ENCODE measurements at places on chromosomes 5 and 9.
A peak's percentile ranks its signal among the peaks of the same experiment; 100 is the strongest.

DNA sequence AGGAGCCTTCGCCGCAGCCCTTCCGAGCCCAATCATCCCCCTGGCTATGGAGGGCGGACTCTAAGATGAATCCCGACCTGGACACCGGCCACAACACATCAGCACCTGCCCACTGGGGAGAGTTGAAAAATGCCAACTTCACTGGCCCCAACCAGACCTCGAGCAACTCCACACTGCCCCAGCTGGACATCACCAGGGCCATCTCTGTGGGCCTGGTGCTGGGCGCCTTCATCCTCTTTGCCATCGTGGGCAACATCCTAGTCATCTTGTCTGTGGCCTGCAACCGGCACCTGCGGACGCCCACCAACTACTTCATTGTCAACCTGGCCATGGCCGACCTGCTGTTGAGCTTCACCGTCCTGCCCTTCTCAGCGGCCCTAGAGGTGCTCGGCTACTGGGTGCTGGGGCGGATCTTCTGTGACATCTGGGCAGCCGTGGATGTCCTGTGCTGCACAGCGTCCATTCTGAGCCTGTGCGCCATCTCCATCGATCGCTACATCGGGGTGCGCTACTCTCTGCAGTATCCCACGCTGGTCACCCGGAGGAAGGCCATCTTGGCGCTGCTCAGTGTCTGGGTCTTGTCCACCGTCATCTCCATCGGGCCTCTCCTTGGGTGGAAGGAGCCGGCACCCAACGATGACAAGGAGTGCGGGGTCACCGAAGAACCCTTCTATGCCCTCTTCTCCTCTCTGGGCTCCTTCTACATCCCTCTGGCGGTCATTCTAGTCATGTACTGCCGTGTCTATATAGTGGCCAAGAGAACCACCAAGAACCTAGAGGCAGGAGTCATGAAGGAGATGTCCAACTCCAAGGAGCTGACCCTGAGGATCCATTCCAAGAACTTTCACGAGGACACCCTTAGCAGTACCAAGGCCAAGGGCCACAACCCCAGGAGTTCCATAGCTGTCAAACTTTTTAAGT is 819 bp downstream of the ADRA1B start:
- H3K27me3 ChIP-seq, result no peaks in the 10 kb centered on the region
- peak overlapping the region; percentile 38 for H3K4me3 ChIP-seq
- H3K27ac ChIP-seq, result no peak overlapping the region
- no peak for DNase-seq
- H3K36me3 ChIP-seq, result no peaks in the 10 kb centered on the region

DNA sequence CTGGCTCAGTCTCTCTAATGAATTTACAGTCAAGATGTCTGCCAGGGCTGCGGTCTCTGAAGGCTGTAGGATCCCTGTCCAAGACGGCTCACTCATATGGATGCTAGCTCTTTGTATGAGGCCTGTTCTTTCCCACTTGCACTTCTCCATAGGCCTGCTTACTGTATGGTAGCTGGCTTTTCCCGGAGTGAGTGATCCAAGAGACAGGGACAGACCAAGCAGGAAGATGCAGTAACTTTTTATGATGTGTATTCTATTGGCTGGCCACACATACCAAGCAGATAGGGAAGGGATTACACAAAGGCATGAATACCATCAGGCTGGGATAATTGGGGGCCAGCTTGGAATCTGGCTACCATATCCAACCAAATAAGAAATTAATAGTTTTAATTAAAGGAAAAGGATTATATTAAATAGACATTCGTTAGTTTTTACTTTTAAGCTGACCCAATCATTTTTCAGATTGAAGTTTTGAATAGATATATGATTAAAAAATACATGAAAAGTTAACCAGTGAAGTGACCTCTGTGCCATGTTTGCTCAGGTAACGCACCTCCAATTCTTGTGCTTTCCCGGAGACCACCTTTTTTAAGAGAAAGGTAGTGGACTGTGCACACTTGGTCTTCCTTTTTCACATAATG is 20.6 kb downstream of the NSD1 start:
- H3K27me3 ChIP-seq, result no peaks in the 10 kb centered on the region
- H3K4me3 ChIP-seq, result no peak overlapping the region
- no peak for DNase-seq
- H3K4me1 ChIP-seq, result no peaks in the 10 kb centered on the region
- no peaks in the 10 kb centered on the region for H3K36me3 ChIP-seq

DNA sequence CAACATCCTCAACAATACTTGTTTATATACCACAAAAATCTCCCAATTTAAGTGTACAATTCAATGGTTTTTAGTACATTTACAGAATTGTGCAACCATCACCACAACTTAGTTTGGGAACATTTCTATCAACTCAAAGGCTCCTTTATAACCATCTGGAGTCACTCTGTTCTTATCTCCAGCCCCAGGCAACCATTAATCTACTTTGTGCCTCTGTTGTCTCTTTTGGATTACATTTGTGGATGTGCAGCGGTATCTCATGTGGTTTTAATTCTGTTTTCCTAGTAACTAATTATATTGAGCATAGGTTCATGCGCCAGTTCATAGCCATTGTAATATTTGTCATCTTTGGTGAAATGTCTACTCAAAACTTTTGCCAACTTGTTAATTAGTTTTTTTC is 14.4 kb downstream of the ADAMTS19 start:
- H3K4me1 ChIP-seq, result no peaks in the 10 kb centered on the region
- H3K27ac ChIP-seq, result no peak overlapping the region
- no peak for DNase-seq
- H3K4me3 ChIP-seq, result no peak overlapping the region
- no peaks in the 10 kb centered on the region for H3K27me3 ChIP-seq
- no peaks in the 10 kb centered on the region for H3K36me3 ChIP-seq

DNA sequence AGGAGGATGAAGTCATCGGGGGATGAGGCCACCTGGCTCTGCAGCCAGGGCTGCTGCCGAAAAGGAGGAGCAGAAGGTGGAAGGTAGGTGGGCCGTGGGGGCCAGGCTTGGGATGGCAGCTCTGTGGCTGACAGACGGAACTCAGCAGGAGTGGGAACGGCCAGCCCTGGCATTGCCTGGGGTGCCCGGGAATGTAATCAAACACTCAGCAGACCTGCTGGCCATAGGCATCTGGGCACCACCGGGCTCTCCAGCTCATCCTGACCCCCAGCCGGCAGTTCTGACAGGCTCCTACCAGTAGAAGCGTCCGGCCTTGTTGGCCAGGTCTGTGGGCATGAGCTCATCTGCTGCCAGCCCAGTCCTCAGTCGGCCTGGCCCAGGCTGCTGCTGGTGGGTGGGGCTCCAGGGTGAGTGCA is 4.3 kb upstream of the FAT2 start:
- DNase-seq, result no peak
- H3K4me3 ChIP-seq, result no peak overlapping the region
- peak overlapping the region; percentile 56 for H3K27ac ChIP-seq
- H3K36me3 ChIP-seq, result no peaks in the 10 kb centered on the region
- H3K4me1 ChIP-seq, result no peaks in the 10 kb centered on the region
- H3K27me3 ChIP-seq, result no peaks in the 10 kb centered on the region

DNA sequence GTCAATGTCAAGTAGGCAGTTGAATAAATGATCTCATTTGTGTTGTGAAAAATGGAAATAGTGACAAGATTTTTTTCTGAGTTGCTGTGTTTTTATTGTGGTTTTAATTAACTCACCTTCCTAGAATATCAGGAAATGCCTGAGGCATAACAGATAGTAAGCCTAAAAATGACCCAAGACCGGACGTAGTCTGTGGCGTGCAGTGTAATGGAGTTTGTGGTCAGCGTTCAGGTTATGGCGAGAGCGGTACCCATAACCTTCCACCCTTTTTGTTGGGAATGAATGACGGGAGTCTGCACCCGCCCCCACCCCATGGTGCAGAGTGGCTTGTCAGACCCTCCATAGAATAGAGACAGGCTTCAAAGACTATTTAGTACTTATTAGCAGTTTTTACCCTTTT is 119.3 kb downstream of the GALNT10 start:
- no peaks in the 10 kb centered on the region for H3K27me3 ChIP-seq
- H3K27ac ChIP-seq, result no peak overlapping the region

- H3K4me1 ChIP-seq, result no peaks in the 10 kb centered on the region
- H3K4me3 ChIP-seq, result no peak overlapping the region
- no peak overlapping the region for H3K27ac ChIP-seq
- DNase-seq, result no peak
- H3K27me3 ChIP-seq, result no peaks in the 10 kb centered on the region
These were observed 167.5 kb downstream of the PRR16 start for GRCh38 chr5:120631611-120632010.

- DNase-seq, result no peak
- no peak overlapping the region for H3K4me3 ChIP-seq
- H3K27ac ChIP-seq, result no peak overlapping the region
- no peaks in the 10 kb centered on the region for H3K36me3 ChIP-seq
- H3K4me1 ChIP-seq, result no peaks in the 10 kb centered on the region
- no peaks in the 10 kb centered on the region for H3K27me3 ChIP-seq
These were observed 2.8 kb upstream of the TIFAB start for GRCh38 chr5:135454946-135455345.

DNA sequence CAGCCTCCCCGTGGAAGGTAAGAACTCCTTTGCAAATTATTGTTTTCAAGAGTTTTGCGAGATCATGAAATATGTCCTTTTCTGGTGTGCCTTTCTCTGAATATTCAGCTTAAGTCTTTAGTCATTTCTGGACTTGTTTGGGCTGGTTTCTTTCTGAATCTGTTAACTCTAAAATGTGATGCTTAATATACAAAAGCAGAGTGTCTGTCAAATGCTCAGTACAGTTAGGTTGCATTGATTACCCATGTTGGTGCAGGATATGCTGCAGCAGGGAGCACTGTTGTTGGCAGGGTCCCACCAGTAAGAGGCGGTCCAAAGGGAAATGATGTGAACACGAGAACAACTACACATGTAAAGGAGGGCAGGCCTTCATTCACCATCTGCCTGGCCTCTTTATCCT is 47.7 kb downstream of the SPTAN1 start:
- no peaks in the 10 kb centered on the region for H3K27me3 ChIP-seq
- H3K4me1 ChIP-seq, result no peaks in the 10 kb centered on the region
- H3K27ac ChIP-seq, result no peak overlapping the region
- peaks cover 4% of the 10 kb centered on the region for H3K36me3 ChIP-seq
- no peak for DNase-seq

All from breast epithelium (tissue), 4 donors.